ENCODE measurements at places on chromosomes 4 and X.

GRCh38 chrX:38166478-38167083 is 54.1 kb downstream of the SRPX start:
- DNase-seq = peak; percentile 58

- no peak for DNase-seq
Observed at GRCh38 chr4:73404042-73404441, at the start of gene ALB. Gene ALB (plus strand): TSS chr4:73404287. CDS start chr4:73404328, 41 bp downstream.

GRCh38 chr4:151184523-151185458 is 85.4 kb downstream of the RPS3A start:
- DNase-seq = peak; percentile 42

DNA sequence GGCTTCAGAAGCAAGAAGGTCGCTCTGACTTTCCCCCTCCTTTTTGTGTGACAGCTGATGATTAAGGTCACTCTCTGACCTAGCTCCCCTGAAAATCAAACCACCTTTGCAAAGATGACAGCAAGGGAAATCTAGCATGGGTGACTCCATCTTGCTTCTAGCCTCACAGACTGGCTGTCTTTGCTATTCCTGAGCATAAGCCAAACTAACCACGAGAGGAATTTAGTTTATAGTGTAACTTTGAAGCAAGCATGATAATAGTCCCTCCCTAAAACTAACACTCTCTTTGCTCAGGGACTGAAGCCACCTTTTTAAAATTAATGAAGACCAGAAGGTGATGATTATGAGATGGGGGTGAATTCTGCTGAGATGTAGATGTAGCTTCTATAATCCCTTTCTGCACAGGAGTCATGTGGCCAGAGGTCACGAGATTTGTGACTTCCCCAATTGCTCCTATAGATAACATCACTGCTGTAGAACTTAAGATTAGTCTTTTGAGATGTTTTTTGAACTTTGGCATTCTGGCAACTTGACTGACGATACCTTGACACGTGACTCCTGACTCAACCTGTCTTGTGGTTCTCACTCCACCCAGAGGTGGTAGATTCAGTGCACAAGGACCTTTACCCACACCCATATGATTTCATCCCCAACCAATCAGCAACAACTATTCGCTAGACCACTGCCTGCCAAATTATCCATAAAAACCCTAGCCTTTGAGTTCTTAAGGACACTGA is 14.9 kb upstream of the PDE5A start:
- DNase-seq = no peak

- DNase-seq = peak; percentile 1
Observed at GRCh38 chr4:9703391-9703790, 78.0 kb upstream of the DRD5 start.

- DNase-seq = peak; percentile 39
Observed at GRCh38 chr4:175373031-175373430, 439.0 kb downstream of the GPM6A start.

DNA sequence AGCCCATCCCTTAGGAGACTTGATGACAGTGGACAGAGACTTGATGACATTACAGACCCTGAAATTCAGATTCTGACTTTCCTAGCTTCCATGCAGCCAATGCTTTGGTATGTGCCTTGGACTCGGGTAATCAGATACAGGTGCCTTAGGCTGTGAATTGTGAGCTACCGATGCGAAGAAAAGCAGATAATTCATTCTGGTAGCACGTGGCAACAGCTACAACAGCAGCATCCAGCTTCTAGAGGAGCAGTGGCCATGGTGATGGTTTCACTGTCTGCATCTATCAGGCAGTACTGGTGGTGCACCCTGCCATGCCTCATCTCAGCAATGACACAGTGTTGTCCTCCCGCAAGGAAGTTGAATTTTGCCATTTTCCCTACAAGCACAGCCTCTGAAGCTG is 126.9 kb upstream of the TAPT1 start:
- no peak for DNase-seq

GRCh38 chr4:39025552-39026085 is 6.6 kb downstream of the TMEM156 start:
- DNase-seq = no peak

- DNase-seq = no peak
Observed at GRCh38 chrX:150507251-150507856, 61.1 kb upstream of the MTM1 start.

GRCh38 chr4:186030399-186030775 is 38.6 kb upstream of the TLR3 start:
- no peak for DNase-seq

DNA sequence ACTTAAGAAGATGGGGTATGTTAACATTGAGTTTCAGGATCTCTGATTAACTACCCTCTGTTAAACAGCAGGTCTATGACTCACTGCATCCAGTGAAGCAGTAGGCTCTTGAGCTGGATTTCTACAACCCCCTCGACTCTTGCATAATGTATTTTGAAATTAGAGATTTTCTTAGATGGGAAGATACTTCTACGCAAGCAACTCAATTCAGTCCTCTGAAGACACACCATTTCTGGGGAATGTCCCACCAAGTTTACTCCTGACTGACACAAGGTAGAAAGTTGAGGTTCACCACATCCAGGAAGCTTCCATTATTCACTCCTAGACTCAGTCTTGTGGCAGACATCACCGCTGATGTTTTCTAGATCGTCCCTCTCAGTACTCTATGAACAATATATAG is 12.9 kb downstream of the PALLD start:
- DNase-seq = peak; percentile 41
